ENCODE measurements at places on chromosomes 6 and 20.

DNA sequence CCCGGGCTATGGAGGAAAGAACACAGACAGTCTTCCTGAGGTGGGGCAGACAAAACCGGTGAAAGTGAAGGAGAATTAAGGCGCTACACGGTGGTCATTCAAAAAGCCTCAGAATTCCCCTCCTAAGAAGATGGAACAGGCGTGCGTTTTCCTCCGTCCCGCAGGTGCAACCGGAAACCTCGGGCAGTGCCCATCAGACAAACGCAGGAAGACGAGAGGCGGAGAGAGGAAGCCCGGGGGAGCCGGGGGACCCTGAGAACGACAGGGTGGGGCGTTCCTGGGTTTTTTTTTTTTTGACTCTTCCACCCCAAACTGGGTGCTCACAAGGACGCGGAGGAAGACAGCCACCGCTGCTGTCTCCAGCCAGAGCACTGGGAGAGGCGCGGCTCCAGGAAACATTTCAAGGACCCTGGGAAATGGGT, 25.4 kb downstream of the TTLL2 start:
- DNase-seq: no peak

GRCh38 chr6:14673201-14673600, 555.6 kb downstream of the CD83 start:
- DNase-seq: peak; percentile 27

- DNase-seq: peak; percentile 76
Observed at GRCh38 chr20:33753763-33754162, 22.0 kb downstream of the ZNF341 start.

DNA sequence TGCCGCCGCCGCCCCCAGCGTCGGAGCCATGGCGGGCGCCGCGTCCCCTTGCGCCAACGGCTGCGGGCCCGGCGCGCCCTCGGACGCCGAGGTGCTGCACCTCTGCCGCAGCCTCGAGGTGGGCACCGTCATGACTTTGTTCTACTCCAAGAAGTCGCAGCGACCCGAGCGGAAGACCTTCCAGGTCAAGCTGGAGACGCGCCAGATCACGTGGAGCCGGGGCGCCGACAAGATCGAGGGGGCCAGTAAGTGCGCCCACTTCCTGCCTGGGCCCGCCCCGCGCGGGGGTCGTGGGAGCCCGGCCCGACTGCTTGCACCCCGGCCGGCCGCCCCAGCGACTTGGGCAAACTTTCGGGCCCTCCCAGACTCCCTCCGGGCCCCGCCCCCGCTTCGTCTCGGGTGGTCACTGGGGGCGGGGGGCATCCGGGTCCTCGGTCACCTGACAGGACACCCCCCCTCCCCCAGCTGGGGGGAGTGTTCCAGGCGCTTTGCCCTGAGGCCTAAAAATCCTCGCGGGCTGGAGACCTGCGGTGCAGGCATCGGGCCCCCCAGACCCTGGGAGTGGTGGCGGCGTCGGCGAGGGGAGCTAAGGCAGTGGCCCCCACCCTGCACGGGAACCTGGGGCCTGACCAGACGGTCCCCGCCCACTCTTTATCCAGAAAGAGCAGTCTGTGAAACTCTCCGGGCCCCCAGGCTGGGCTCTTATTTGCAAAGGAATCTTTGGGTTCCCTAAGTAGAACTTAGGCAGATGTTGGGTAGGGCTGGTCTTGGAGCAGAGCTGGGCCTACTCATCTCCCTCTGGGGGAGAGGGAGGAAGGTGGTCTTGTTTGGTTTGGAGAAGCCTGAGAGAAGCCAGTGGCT, 501 bp downstream of the PLCG1 start:
- no peak for DNase-seq

GRCh38 chr6:39451831-39452230, 129.3 kb upstream of the KCNK16 start:
- DNase-seq: no peak

DNA sequence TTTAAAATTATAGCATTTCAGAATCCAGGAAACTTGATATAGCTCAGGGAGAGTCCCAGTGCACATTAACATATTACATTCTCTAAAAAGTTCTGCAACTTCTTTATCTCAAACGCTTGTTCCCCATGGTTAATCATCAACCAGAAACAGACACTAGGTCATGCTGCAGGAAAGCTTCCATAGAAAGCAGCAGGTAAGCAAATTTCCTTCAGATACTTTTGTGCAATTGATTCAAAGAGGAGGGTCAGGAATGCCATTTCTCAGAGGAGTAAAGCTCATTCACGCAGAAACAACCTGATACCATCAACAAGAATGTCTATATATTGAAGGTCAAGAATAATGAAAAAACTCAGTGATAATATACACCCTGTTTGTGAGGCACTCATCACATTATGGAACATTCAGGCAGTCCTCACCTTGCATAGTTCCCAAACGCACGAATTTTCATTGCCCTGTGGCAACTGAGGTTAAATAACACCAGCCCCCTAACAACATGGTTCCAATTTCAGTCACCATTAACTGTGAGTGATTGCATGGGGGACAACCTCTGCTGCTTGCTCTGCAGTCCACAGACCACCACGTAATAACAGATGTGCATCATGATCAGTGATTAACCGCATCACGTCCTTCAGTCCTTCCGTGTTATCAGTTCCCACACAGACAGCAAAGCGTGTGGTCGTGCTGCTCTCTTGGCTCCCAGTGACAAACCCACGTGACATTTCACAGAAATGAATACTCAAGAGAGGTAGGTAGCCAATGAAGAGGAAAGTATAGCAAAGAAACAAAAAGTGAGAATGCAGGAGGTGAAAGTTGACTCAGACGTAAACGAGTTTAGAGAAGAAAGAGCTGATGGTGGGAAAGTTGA, 95.7 kb downstream of the LY86 start:
- DNase-seq: no peak

DNA sequence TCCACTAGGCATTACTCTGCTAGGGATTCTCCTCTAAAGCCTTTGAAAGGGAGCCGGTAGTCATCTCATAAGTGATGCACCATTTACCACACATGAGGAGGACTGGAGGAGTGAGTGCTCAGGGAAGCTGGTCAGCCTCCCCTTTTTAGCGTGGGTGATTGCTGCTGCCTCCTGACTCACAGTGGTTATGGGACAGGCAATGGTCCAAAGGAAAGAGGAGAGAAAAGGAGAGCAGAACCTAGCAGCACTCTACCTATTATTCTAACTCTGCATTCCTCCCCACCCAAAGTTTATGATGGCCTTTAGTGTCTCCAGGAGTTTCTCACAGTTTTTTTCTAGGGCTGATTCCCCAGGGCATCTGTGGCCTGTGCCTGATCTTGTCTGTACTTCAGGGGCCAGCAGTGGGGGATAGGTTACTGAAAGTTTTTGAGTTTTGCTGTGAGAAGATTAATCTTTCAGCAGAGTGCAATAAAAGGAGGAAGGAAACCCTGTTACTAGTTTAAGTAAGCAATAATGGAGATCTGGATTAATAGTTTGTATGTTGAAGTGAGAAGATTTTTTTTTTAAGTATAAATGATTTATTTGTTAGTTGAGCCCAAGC, 36.4 kb upstream of the GCLC start:
- peak; percentile 4 for DNase-seq

DNA sequence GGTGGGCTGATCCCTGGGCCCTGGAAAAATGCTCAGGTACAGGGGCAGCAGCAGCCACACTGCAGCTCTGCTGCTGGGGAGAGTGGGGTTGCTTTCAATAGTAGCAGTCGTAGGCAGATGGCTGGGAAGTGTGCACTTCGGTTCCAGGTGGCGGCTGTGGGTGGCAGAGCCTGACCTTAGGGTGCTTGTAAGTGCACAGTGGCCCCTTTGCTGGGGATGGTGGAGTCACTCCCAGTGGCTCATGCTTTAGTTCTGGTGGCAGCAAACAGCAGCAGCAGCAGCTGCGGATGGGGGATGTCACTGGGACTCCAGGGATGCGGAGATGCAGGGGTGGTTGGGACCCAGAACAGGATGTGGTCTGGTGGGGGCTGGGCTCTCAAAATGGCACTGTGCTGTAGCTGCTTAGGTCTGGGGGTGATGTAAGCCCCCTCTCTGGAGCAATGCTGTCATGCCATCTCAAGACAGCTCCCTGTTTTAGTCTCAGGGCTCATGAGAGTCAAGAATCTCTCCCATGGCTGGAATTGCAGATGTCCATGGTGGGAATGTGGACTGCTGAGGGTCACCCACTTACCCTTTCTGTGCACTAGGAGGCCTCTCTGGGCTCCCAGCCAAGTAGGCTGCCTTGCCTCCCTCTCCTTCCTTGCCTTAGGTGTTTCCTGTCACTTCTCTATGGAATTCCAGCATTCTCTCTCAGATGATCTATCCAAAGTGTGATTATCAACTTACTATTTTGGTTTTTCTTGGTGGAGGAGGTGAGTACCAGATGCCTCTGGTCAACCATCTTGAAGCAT, 146.7 kb upstream of the SLC22A23 start:
- no peak for DNase-seq

DNA sequence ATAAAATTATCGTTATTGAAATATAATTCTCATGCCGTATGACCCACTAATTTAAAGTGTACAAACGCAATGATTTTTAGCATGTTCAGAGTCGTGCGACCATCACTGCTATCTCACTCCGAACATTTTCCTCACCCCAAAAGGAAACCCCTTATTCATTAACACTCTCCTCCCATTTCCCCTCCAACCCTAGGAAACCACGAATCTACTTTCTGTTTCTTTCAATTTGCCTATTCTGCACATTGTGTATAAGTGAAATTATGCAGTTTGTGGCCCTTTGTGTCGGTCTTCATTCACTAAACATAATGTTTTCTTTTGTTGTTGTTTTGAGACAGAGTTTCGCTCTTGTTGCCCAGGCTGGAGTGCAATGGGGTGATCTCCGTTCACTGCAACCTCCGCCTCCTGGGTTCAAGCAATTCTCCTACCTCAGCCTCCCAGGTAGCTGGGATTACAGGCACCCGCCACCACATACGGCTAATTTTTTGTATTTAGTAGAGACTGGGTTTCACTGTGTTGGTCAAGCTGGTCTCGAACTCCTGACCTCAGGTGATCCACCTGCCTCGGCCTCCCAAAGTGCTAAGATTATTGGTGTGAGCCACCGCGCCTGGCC, 99.7 kb upstream of the ZNF217 start:
- no peak for DNase-seq

- DNase-seq: no peak
Observed at GRCh38 chr20:40875116-40876085, 153.2 kb upstream of the TOP1 start.

- DNase-seq: no peak
Observed at GRCh38 chr6:52076791-52077179, 10.6 kb downstream of the PKHD1 start.

- DNase-seq: no peak
Observed at GRCh38 chr20:11182720-11183119, 508.9 kb upstream of the JAG1 start.

- no peak for DNase-seq
Observed at GRCh38 chr6:31888276-31889258, 8.9 kb downstream of the EHMT2 start.

DNA sequence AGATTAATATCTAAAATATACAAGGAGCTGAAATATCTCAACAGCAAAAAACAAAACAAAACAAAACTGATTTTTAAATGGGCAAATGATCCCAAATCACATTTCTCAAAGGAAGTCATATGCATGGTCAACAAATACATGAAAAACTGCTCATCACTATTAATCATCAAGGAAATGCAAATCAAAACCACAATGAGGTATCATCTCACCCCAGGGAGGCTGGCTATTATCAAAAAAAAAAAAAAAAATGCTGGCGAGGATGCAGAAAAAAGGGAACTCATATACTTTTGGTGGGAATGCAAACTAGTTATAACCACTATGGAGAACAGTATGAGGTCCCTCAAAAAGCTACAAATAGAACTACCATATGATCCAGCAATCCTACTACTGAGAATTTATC, 34.6 kb downstream of the REPS1 start:
- DNase-seq: peak; percentile 37

- DNase-seq: peak; percentile 0
Observed at GRCh38 chr20:60480950-60481742, 522.9 kb downstream of the CDH26 start.

DNA sequence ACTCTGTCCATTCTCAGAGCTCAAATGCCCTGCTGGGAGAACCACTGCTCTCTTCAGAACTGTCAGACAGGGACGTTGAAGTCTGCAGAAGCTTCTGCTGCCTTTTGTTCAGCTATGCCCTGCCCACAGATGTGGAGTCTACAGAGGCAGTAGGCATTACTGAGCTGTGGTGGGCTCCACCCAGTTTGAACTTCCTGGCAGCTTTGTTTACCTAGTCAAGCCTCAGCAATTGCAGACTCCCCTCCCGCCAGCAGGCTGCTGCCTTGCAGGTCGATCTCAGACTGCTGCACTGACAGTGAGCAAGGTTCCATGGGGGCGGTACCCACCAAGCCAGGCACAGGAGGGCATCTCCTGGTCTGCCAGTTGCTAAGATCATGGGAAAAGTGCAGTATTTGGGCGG, 21.8 kb upstream of the UFL1 start:
- no peak for DNase-seq

All from HFFc6 (cell line).